ENCODE measurements at places on chromosomes 7 and 10. TPM values are rescaled to one million over a fixed set of nuclear protein-coding genes. Genes with fewer than 3 reads are reported as not detected.

- H3K27me3 ChIP-seq: no peaks in the 10 kb centered on the region
- H3K4me3 ChIP-seq: no peak overlapping the region
- no peak overlapping the region for H3K27ac ChIP-seq
- no peak for DNase-seq
Observed at GRCh38 chr10:116752563-116752962, 10.2 kb upstream of the HSPA12A start.

- no peak overlapping the region for H3K4me3 ChIP-seq
- no peaks in the 10 kb centered on the region for H3K27me3 ChIP-seq
- peak overlapping the region; percentile 73 for H3K27ac ChIP-seq
- DNase-seq: no peak
Observed at GRCh38 chr7:20559883-20560282, 55.6 kb upstream of the ABCB5 start.

Gene ADAM12
- 0.78 TPM for total RNA-seq

Gene SEMA3A
- 9.3 TPM for total RNA-seq

DNA sequence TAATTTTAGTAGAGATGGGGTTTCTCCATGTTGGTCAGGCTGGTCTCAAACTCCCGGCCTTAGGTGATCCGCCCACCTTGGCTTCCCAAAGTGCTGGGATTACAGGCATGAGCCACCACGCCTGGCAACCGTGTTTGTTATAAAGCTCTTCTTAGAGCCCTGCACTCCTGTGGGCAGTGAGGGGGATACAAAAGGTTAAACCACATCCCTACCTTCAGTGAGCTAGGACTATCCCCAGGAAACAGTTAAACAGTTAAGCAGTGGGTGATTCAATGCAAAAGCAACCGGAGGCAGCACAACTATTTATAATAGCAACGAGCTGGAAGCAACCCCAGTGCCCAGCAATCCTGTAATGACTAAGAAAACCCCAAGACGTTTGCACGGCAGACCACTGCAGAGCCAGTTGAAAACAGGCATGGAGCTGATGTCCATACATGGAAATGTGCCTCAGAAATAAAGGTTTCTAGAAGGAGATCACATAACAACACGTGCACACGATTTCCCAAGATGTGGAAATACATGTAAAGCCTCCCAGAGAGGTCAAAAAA is 107.2 kb upstream of the LYZL2 start:
- no peaks in the 10 kb centered on the region for H3K36me3 ChIP-seq
- H3K4me3 ChIP-seq: no peak overlapping the region
- no peak overlapping the region for H3K27ac ChIP-seq
- H3K4me1 ChIP-seq: no peaks in the 10 kb centered on the region
- H3K27me3 ChIP-seq: no peaks in the 10 kb centered on the region

DNA sequence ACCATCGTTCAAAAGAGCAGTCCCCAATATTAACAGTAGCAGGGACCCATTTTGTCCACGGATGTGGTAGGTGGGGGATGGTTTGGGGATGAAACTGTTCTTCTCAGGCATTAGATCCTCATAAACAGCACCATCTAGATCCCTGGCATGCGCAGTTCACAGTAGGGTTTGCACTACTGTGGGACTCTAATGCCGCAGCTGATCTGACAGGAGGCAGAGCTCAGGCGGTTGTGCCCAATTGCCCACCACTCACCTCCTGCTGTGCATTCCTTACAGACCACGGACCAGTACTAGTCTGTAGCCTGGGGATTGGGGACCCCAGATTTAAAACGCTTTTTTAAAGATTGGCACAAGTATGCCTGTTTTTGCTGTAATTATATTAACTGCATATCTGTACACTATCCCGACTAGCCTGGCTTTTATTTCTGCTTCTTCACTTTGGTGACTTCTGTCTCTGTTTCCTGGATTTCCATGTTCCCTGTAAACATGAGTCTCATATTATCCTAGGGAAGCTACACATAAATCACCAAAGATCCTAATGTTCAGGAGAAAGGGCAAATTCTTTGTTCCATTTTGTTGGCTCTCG is 163.3 kb upstream of the AKR1E2 start:
- peak overlapping the region; percentile 89 for H3K27ac ChIP-seq
- H3K4me3 ChIP-seq: no peak overlapping the region
- no peak for DNase-seq
